ENCODE measurements at places on chromosomes 12 and 14.

- no peak for DNase-seq
Measured at GRCh38 chr14:93115821-93116675, at the start of gene ITPK1. TSS of gene ITPK1 (minus strand) at chr14:93115925. CDS start at chr14:93115163, 762 bp downstream.

- DNase-seq, result no peak
Measured at GRCh38 chr12:110102255-110102654, 21.9 kb upstream of the IFT81 start.

GRCh38 chr12:79884401-79885006, 50.4 kb downstream of the PPP1R12A start:
- no peak for DNase-seq

DNA sequence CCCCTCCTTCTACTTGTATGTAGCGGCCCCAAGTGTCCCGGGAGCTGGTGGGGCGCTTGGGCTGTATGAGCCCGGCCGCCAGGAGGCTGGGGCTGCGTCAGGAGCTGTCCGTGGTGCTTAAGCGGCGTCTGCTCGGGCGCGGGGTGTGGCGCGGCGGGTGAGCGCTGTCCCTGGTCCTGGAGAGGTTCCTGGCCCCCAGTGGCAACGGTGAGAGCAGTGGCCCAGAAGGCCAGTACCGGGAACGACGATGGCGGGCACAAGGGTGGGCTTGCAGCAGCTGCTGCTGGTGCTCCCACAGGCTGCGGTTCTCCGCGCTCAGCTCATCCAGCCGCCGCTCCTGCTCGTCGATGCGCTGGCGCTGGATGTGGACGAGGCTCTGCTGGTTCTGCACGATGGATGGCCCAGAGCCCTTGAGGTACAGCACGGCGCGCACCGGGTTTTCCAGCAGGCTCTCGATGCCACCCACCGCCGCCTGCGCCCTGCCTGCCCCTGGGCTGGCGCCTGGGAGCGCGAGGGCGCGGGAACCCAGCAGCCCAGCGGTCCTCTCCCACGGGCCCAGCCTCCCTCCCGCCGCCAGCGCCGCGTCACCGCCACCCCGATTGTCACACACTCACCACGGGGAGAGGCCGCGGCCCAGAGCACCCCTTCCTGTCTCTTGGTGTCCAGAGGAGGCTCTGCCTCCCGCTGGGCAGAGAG, 41.9 kb upstream of the FKBP4 start:
- peak; percentile 33 for DNase-seq

DNA sequence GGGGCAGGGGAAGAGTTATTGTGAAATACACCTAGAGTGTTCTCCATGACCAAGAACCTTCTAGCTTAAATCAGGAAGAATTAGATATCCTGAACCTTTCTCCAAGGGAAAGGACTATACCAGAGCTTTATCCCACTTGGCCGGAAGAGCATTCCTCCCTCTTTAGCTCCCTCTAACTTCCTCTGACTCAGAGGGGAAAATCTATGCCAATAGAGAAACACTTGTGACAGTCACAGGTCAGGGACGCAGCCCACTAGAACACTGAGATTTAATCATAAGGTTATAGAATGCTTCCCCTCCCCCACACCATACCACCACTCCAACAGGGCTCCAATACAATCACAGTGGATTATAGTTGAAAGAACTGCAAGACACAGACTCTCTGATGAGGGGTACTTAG, 55.4 kb upstream of the RFX4 start:
- DNase-seq, result no peak

All from stimulated activated CD4-positive, alpha-beta T cell treated with anti-CD3 and anti-CD28 coated beads, TNF-alpha, amount 100 ng/mL, for 1 hour (primary cell).